ENCODE measurements at places on chromosomes 12 and 14.
A peak's percentile ranks its signal among the peaks of the same experiment; 100 is the strongest.

- no peak for DNase-seq
Measured at GRCh38 chr14:89428546-89429198, 11.6 kb upstream of the FOXN3 start.

DNA sequence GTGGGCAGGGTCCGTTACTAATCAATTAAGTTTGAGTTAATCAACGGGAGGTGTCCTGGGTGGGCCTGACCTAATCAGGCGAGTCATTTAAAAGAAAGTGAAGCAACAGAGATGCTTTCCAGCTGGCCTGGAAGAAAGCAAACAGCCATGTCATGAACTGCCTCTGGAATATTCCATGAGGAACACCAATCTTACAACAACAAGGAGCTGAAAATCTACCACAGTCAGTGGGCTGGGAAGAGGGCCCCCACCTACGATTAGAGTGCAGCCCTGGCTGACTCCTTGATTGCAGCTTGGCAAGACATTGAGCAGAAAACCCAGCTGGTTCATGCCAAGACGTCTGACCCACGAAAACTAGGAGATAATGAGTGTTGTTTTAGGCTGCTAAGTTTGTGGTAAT, 56.2 kb downstream of the SSPN start:
- DNase-seq: no peak

GRCh38 chr14:76274324-76274723, 101.6 kb upstream of the ESRRB start:
- DNase-seq: no peak

GRCh38 chr14:61570549-61571290, 124.6 kb upstream of the HIF1A start:
- no peak for DNase-seq

GRCh38 chr14:21066882-21067502, 3.1 kb upstream of the ARHGEF40 start:
- DNase-seq: peak; percentile 59

DNA sequence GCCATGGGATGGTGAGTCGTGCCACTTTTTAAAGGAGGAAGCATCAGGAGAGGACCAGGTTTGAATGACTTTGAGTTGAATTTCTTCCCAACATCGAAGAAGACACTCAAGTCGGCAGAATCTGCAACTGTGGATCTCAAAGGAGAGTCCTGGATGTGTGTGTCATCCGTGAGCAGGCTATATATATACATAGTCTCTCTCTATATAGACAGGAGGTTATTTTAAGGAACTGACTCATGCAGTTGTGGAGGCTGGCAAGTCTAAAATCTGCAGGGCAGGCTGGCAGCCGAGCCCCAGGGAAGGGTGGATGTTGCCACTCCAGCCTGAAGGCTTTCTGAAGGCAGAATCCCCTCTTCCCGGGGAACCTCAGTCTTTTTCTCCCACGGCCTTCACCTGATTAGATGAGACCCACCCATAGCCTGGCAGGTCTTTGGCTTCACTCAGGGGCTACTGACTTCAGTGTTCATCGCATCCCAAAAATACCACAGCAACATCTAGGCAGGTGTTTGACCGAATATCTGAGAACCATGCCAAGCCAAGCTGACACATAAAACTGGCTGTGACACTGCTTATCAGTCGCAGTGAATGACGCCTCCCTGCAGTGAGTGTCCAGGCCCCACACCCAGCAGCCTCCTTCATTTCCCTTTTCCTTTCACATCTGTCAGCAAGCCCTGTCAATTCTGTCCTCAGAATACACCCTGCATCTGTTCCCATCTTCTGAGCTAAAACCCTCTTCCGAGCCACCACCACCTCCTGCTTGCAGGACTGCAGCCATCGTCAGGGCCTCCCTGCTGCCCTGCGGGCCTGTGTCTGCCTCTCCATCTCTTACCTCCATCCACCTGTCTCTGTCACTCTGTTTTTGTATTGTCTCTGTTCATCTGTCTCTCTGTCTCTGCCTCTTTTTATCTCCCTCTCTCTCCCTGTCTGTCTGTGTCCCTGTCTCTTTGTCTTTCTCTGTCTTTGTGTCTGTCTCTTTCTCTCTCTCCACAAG, 54.0 kb downstream of the ZNF664 start:
- no peak for DNase-seq

- DNase-seq: no peak
Measured at GRCh38 chr12:109808876-109809646, 24.1 kb downstream of the TRPV4 start.

- DNase-seq: no peak
Measured at GRCh38 chr14:95577870-95578269, 43.0 kb downstream of the GLRX5 start.

DNA sequence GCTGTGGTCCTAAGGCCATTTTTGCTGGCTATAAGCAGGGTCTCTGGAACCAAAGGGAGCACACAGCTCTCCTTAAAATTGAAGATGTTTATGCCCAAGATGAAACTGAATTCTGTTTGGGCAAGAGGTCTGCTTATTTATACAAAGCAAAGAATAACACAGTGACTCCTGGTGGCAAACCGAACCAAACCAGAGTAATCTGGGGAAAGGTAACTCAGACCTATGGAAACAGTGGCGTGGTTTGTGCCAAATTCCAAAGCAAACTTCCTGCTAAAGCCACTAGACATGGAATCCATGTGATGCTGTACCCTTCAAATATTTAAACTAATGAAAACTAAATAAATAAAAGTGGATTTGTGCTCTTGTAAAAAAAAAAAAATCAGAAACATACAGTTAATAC, 29.6 kb upstream of the BICDL1 start:
- DNase-seq: no peak

DNA sequence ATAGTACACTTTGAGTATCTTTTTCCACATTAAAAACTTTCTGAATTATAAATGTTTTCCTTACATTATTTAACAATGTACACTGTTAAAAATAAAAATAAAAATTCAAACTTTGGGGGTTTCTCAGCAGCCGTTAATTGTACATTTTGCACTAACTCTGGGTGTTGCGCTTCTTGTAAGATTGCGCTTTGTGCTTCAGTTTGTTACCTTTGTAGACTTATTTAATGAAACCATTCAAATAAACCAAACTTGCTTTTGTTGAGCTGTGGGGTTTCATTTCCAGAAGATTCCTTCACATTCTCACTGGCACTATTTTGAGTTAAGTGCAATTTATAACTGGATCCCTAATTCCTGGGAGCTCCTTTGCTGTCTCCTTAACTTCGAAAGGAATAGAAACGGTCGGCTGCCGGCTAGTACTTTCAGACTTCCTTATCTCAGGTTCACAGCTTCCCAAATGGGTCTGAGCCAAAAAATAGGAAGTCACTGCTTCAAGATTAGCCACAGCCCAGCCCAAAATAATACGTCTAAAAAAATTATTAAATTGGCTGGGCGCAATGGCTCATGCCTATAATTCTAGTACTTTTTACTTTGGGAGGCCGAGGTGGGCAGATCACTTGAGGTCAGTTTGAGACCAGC, 38.2 kb downstream of the RAD52 start:
- DNase-seq: no peak

DNA sequence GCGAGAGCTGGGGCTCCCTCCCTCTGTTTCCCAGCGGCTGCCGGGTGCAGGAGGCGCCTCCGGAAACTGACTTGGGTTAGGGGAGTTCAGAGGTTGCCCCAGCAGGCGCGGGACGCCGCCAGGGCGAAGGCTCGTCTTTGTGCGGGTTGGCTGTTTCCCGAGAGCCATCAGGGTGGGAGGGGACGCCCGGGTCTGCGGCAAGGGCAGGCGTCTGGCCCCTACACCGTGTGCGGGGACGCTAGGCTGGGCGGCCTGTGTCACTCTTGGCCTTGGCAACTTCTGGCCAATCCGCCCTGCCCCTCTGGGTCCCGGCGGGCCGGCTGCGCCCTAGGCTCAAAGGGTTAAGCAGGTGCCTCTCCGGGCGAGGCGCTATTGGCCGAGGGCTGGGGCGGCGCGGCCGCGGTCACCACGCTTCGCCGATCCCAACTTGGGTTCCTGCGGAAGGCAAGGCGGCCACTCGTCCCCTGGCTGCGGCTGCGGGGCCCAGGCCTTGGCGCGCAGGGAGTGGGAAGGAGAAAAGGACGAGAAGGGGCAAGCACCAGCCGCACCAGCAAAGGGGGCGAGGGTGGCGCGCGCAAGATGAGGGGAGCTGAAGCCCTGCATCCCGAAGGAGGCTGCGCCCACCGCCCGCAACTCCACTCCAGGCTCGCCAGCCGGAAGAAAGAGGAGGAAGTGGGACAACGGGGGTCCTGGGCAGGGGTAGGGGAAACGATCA, 5.6 kb upstream of the NPAS3 start:
- no peak for DNase-seq

All from D341Med (cell line).